ENCODE measurements at places on chromosomes 2 and 18.

- DNase-seq: no peak
Observed at GRCh38 chr2:200741468-200742202, 70.1 kb upstream of the BZW1 start.

DNA sequence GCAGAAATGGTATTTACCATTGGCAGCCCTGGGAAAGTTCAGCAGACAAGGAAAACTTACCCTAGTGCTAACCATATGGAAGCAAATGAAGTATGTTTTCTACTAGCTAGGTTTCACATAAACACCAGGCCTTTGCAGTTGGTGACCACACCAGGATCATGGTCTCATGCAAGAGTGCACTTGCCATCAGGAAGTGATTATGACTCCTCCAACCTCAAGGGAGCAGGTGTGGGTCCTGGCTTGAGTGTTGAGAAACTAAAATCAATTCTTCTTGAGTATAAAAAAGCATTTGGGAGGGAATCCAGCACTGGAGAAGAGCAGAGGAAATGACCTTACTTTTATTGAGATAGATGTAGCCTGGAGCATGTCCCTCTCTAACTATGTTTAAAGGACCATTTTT, 56.8 kb upstream of the SPAG16 start:
- no peak for DNase-seq

GRCh38 chr2:237213315-237214022, 127.8 kb downstream of the COPS8 start:
- no peak for DNase-seq

GRCh38 chr18:37582261-37582660, 16.7 kb upstream of the CELF4 start:
- DNase-seq: no peak

DNA sequence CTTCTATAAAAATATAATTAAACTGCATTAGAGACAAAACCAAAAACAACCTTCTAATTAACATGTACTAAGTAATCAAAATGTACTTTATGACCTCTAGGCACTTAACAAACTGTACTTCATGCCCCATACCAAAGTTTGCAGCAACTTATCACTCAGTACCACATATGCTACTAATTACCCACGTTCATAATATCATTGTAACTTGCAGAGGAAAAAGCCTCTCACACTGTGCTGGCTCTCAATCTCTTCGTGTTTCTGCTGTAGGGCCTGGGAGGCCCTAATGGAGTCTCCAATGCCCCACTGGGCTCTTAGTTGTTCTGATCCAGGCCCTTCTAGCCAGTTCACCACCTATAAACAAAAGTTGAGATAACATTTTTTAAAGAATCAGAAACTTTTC, 82.1 kb upstream of the CCDC141 start:
- no peak for DNase-seq

DNA sequence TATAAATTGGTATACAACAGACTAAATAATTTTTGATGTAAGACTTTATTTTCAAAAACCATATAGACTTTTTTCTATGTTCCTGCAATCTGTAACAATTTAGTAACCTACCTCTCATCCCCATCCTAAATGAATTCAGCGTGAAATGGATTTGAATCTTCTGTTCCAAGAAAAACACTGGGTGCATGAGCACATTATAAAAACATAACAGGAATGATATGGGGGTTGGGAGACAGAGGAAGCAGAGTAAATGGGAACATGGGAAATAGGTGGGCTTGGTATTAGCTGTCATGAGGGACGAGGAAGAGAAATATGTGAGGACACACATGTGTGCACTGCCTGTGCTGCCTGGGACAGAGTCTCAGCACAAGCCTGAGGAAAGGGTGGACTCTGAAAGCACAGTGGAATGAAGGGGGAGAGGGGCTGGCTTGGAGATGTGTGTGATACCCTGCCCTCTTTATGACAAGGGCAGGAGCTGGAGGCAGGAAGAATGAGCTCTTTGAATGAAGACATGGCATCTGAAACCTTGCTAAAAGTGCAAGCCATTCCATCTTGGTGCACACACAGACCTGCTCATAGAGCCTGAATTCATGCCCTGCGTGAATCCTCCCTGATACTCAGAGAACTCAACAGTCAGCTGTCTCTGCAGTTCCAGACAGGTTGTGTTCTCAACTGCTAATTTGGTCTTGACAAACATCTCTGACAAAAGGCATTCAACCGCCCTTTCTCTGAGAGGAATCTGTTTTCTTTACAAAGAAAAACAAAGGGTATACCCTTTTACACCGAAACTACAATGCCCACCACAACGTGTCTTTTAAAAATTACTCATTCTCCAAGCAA, 66.6 kb downstream of the EPB41L3 start:
- DNase-seq: no peak

DNA sequence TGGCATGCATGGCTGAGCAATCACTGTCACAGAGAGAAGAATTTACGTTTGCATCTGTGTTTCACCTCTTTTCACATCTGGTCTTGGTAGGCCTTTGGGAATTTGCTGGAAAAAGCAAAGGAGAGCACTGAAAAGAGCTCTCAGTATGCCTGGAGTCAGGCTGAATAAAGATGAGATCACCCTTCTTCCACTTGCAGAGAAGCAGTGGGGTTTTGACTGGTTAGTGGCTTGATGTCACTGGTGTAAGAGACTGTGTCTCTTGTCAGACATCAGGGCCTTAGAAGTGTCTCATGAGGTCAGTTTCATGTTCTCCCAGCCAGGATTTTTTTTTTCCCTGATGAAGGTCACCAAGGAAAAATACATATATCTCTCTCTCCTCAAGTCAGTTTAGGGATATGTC, 353.8 kb downstream of the INSIG2 start:
- DNase-seq: no peak

GRCh38 chr2:68726100-68726499, 8.5 kb upstream of the ARHGAP25 start:
- DNase-seq: no peak

- no peak for DNase-seq
Observed at GRCh38 chr2:105592288-105592687, 152.4 kb upstream of the NCK2 start.

GRCh38 chr2:188497726-188498125, 206.1 kb downstream of the GULP1 start:
- no peak for DNase-seq

DNA sequence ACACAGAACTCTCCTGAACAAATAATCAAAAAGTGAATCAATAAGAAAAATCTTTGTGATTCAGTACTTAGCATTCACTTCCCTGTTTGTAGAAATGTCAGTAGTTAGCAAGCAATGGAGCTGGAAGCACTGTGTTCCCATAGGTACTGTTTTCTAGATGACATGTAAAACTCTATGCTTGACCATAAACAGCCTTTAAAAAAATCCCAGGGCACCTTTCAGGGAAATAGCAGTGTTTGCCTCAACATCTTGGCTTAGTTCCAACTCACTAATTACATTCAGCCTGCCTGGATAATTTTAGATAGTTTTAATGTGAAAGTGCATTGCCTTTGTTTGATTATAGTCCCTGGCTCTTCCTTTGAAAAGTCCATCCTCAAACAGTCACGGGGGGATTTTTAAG, 721.8 kb downstream of the ERBB4 start:
- DNase-seq: no peak

DNA sequence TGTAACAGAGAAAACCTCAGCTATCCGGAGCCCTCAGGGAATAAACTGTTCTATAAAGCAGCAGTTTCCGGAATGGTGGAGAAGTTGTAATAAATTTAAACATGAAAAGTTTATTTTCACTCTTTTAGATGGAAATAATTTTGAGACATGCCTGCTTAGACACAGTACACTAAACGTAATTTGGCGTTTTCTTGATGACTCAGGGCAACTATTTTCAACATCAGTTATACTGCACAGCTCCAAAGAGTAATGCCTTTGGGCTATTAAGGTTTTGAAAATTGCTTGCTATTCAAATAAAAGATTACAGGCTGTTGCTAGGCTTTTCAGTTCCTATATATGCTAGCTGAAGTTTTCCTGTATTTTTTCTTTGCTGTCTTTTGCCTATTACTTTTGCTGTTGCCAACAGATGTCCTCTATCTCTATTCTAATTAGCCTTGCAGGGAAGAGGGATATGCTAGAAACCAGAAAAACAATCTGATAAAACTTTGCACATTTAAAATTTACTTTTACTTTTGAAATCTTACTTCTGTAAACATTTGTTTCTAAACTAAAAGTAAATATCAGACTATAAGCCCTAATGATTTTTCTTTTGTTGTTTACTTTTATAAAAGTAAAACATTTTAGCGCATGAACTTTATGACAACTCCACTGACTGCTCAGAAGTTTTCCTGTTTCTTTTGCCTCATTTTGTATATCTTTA, 113.4 kb upstream of the WDSUB1 start:
- DNase-seq: no peak

DNA sequence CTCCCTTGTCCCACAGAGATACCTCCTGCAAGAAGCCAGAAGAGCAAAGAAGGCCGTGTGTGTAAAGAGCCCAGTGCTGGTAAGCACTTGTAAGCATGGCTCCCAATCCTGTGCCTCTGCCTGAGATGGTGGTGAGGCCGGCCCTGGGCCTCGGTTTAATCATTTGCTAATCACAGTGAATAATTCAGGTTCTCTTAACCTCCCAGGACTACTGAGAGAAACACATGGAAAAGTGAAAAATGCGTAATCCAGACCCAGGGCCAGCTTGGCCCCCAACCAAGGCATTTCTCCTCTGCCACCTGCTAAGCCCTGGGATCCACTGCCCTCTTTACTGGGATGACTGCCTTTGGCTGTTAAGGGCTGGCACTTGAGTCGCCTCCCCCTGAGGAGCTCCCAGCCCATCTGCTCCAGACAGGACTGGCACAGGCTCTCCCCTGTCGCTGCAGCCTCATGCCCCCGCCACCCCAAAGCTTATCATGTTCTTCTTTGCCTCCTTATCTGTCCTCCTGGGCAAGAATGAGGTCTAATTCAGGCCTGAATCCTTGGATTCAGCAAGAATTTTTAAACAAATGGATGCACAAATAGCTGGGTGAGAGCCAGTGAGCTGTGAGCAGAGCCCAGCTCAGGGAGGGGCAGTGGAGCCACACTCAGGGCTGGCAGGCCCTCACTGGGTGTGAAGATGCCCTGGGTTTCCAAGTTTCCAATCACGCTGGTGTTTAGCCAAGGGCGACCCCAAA, 193.9 kb upstream of the HS6ST1 start:
- no peak for DNase-seq

GRCh38 chr18:55136258-55136657, 177.0 kb upstream of the CCDC68 start:
- no peak for DNase-seq

DNA sequence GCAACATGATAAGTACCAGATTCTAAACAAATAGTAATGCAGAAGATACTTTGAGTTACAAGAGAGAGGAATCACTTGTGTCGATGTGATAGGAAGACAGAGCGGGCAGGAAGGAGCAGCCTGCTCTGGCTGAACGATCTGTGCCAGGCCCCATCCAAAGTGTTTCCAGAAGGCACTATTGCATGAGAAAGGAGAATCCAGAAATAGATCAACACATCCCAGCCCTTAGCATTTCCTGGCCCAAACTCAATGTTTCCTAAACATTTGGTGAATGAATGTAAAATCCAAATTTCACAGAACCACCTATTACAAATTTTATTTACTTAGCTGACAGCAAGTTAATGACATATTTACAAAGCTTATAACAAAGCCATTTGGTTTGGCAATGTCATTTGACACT, 257.2 kb downstream of the TXNL1 start:
- no peak for DNase-seq

GRCh38 chr18:3481696-3482210, 31.8 kb downstream of the TGIF1 start:
- DNase-seq: peak; percentile 28

DNA sequence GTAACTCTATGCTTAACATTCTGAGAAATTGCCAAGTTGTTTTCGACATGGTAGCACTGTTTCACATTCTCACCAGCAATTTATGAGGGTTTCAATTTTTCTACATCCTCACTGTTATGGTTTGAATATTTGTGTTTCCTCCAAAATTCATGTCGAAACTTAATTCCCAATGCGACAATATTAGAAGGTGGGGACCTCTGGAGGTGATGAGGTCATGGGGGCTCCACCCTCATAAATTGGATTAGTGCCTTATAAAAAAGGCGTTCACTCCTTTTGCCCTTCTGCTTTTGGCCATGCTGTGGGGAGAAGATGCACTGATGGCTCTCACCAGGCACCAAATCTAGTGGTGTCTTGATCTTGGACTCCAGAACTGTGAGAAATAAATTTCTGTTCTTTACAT, 110.3 kb downstream of the HRH4 start:
- DNase-seq: no peak

GRCh38 chr18:46740046-46740445, 16.8 kb downstream of the ST8SIA5 start:
- DNase-seq: no peak

DNA sequence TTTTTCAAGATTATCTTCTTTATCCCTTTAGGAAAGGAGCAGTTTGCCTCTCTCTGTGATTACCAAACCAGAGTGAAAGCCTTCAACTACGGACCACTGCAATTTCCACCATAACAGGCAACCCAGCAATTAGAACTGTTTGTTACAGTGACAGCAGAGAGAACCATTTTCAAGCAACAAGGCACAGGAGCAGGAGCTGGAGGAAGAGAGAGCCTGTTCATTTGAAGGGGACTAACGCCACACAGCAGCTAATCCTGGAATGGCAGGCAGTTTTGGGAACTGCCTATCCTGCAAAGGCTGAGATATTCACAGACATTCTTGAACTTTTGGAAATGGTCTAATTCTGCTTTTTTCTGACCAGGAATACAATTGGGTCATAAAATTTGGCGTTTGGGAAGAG, 1541.9 kb upstream of the PIK3C3 start:
- no peak for DNase-seq

All from GM12891 (cell line).